Stimulated activated CD4-positive, alpha-beta T cell treated with anti-CD3 and anti-CD28 coated beads, Interleukin-4, amount 100 ng/mL, for 48 hours (primary cell): ENCODE measurements at places on chromosomes 5 and 9.

- DNase-seq = no peak
Measured at GRCh38 chr5:107005653-107006052, 665.1 kb downstream of the EFNA5 start.

DNA sequence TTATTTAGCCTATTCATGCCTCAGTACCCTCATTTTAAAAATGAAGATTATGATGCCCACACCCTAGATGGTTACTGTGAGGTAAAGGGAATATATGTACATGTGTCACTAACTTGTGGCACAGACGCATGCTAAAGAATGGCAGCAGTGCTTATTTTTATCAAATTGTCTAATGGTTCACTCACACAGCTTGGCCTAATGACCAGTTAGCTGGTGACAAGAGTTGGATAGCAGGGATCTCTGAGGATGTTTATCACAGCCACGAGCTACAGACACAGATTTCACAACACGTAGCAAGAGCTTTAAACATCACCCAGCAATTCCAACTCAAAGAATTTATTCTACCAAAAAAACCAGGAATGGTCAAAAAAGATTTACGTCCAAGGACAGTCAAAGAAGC, 7.2 kb downstream of the BAG1 start:
- no peak for DNase-seq

GRCh38 chr9:121620325-121620673, 31.1 kb upstream of the DAB2IP start:
- no peak for DNase-seq

DNA sequence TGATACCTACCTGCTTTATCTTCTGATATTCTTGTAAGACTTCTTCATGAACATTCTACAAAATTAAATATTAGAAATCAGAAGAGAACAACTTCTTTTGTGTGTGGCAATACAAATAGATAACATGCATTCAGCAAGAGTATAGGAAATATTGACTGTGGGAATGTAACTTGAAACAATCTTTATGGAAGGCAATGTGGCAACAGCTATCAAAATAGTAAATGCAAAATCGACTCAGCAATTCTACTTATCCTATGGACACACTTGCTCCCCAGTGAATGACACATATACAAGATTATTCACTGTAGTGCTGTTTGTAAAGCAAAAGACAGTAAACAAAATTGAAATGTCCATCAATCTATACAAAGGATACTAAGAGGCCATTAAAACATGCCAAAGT, 66.5 kb upstream of the GLRX start:
- DNase-seq = no peak

DNA sequence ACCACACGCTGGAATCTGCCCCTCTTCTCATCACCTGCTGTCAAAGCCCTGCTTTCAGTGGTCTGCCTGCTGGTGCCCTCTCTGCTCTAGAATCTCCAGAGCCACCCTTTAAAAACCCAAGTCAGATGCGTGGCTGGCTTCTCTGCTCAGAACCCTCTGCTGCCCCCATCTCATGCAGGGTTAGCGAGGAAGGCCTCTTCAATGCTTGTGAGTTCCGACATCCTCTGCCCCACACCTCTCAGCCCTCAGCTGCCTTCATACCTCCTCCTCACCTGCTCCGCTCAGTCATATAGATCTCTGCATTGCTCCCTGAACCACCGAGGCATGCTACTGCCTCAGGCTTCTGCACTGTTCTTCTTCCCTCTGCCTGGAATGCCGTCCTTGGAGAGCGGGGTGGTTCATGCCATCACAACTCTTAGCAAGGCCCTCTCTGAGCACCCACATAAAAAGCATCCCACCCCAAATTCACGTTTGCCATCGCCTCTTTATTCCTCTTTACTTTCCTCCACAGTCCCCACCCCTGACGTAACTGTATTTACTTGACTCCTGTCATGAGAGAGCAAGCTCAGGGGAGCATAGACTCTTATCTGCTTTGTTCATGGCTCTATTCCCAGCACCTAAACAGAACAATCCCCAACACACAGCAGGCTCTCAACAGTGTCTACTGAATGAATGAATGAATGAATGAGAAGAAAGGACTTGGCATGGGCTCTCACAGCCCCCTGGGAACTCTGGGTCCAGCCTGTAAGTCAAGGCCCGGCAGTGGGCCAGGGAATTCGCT, 10.4 kb downstream of the SHB start:
- no peak for DNase-seq

GRCh38 chr5:67065696-67066095, 130.9 kb downstream of the CD180 start:
- no peak for DNase-seq

DNA sequence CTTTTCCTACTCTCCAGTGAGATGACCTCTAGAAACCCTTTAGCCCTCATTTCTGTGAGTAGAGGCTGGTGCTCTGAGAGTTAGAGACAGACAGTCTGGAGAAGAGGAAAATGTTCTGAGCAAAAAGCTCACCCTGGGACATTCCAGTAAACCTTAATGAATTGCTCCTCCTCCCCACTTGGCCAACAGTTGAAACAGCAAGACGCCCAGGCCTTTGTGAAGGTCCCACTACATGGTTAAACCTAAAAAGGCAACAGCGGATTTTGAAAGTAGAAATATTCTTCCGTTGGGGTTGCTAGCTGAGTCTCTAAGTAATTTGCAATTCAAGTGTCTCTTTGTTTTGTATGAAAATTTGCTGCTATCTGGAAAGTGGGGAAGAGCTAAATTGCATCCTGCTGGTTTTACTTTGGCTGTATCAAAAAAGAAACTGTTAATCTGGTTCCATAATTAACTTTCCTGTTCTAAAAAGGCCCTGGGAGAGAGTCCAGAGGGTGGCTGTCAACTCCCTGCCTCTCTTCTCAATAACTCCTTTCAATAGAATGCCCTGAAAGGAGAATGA, 63.8 kb downstream of the ATP10B start:
- DNase-seq = no peak

DNA sequence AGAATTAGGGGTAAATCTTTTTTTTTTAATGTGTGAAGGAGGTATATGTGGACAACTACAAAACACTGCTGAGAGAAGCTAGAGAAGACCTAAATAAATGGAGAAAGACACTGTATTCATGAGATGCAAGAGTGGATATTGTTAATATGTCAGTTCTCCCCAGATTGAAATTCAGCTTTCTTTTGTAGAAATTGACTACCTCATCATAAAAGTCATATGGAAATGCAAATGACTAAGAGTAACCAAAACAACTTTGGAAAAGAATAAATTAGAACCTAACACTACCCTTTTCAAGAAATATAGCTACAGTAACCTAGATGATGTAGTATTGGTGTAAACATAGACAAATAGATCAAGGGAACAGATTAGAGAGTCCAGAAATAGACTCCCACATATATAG, 400.7 kb downstream of the ADGRV1 start:
- DNase-seq = no peak
